NCI-H1417 (cell line): ENCODE measurements at places on chromosomes 4 and X.
A peak's percentile ranks its signal among the peaks of the same experiment; 100 is the strongest.

GRCh38 chr4:148447681-148448080 is 5.5 kb upstream of the NR3C2 start:
- no peak for DNase-seq

GRCh38 chr4:140049849-140050637 is 103.9 kb downstream of the MAML3 start:
- peak; percentile 59 for DNase-seq

GRCh38 chr4:123495530-123495929 is 98.9 kb downstream of the SPRY1 start:
- DNase-seq, result no peak

DNA sequence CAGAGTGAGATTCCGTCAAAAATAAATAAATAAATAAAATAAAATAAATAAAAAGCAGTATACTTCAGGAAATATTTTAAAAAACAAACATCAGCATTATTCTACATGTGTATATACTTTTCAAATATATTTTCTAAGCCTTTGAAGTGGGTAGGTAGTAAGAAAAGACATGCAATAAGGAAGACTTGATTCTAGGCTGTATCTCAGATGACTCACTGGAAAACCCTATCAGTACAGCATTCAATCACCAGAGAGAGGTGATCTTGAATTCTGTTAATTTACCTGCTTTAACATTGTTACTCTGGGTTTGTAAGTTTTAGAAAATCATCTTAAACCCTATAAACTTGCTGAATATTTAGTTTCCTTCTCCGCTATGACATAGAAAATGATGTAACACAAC is 106.6 kb upstream of the NAP1L5 start:
- DNase-seq, result no peak

DNA sequence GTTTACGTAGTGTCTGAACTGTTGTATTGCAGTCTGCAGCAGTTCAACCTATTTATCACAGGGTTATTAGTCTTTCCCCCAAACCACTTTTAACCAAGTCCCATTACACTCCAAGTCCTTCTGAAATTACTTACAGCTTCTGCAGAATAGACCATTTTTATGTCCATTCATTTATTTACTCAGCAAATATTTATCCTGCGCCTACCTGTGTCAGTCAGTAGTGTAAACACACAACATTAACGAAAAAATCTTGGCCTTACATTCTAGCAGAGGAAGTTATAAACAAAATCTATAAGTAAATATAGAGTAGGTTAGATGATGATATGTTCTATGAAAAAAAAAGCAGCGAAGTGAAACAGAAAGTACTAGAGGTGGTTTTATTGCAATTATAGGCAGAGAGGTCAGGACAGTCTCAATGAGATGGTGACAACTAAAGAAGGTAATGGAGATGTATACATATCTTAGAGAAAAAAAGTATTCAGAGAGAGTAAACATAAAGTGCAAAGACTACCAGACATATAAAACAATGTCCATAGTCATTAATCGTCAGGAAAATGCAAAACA is 534.7 kb downstream of the KCNIP4 start:
- no peak for DNase-seq

DNA sequence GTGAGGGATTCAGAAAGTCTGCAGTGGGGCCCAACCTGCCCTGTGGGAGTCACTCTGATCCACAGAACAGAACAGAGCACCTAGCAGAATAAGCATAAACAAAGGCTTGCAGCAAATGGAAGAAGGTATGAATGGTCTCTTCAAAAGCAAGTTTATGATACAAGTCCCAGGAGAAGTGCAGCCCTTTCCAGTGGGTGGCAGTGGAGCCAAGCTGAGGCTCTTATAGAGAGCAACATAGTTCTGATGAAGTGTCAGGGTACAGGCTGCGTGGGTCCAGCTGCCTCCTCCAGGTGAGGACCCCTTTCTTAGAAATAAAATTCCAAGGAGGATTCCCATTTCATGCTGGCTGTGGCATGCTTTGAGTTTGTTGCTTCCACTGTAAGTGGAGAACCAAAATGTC is 88.8 kb upstream of the PAK3 start:
- DNase-seq, result no peak

GRCh38 chrX:102859550-102859871 is 77.6 kb upstream of the RAB40AL start:
- DNase-seq, result no peak

- DNase-seq, result no peak
Measured at GRCh38 chrX:50206753-50207152, 2.2 kb downstream of the CCNB3 start.

DNA sequence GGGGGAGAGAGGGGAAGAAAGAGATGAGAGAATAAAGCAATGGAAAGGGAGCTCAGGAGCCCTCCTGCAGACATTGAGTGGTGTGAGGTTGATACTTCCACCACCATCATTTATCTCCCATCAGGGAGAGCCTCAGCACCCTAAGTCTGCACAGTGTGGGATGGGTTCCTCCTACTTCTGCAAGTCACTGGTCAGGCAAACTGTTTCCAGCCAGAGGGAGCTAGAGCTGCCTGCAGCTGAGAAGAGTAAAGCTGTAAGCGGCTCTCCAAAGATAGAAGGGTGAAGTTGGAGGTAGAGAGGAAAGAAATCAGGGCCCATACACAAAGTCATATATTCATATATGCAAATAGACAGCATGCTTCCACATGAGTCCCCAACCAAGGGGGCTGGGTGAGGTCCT is 21.9 kb upstream of the ZNF81 start:
- no peak for DNase-seq

- no peak for DNase-seq
Measured at GRCh38 chr4:147813109-147813773, 81.4 kb downstream of the ARHGAP10 start.

- peak; percentile 97 for DNase-seq
Measured at GRCh38 chrX:55160685-55161552, 59.2 kb upstream of the PAGE5 start.

GRCh38 chr4:170093973-170094535 is 4.3 kb upstream of the AADAT start:
- no peak for DNase-seq

GRCh38 chr4:169945636-169946035 is 80.6 kb downstream of the MFAP3L start:
- no peak for DNase-seq

DNA sequence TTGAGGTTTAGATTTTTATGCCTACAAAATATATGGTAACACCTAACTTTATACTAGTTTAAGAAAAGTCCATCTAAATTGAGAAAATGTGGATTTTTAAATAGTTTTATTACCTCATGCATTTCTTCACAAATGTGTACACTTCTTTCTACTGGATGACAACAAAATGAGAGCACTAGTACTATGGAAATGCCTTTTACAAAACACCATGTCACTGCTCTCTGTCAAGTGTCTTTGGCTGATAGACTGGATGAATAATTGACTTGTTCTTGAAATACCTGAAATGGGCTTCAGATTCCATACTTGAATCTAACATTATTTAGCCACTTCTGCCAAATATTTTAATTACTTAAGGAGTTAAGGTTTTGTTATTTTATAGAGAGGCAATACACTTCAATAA is 49.5 kb downstream of the AMELX start:
- DNase-seq, result no peak
